ENCODE measurements at places on chromosomes 1 and 21.

- no peak for DNase-seq
Measured at GRCh38 chr1:11534846-11535245, 55.9 kb downstream of the DISP3 start.

DNA sequence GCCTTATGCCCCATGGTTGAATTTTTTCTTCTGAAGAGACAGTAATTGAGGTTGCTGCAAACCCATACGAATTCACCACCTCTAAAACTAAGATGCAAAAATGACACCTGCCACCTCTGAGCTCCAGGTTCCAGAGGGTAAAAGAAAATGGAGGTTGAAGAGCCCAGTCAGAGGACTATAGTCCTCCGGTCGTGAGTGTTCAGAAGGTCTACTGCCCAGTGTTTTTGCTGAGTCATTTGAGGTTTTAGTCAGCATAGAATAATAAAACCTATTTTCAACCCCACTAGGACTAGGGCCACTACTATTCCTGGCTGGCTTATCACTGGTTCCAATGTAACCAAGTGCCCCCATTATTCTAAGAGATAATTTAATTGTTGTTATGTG lies 12.9 kb upstream of the SLAMF7 start:
- no peak for DNase-seq

DNA sequence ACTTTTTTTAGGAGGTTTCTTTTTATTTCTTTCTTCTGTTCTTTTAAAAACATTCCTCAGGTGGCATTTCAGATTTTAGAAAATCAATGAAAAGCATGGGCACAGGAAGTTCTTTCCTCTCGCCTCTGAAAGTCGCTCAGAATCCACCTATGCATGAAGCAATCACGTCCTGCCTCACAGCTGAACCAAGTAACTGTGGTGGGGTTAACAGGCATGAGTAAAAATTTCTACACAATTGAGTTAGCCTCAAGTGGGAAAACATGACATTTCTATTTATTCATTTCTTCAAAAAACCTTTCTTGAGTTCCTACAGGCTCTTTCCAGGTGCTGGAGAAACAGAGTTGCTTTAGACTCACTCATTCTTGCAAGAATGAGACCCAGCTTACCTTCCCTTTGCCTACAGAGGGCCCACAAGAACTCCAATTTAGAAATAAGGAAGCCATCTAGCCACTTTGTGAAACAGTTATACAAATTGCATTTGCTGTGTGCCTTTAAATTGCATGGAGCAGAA lies 508.9 kb upstream of the PKN2 start:
- no peak for DNase-seq

DNA sequence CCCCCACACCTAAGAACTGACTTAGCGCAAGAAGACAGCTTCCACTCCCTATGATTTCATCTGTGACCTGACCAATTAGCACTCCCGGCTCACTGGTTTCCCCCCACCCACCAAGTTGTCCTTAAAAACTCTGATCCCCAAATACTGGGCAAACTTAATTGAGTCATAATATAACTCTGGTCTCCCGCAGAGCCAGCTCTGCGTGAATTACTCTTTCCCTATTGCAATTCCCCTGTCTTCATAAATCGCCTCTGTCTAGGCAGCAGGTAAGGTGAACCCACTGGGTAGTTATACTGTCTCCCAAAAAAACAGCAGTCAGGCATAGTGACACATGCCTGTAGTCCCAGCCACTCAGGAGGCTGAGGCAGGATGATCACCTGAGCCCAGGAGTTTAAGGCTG lies 36.9 kb downstream of the ZBTB8OS start:
- DNase-seq = no peak

- DNase-seq = no peak
Measured at GRCh38 chr1:41496080-41497055, 11.9 kb upstream of the EDN2 start.

- DNase-seq = no peak
Measured at GRCh38 chr1:12508849-12509248, 109.2 kb downstream of the DHRS3 start.

GRCh38 chr1:176617881-176618280 lies 154.9 kb downstream of the PAPPA2 start:
- DNase-seq = no peak

DNA sequence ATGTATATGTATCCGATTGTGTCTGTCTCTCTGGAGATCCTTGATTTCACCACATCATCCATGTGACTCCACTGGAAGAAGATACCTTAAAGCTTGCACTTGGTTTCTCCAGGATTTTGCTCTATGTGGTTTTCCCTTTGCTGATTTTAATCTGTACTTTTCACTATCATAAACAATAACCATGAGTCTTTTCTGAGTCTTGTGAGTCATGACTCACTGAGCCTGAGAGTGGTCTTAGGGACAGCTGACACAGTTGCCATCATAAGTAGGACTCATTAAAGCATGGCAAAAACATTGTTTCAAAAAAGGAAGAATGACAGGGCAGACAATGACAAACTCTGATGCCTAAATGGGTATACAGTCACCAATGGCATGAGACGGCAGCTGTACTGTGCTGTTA lies 226.2 kb downstream of the AKT3 start:
- DNase-seq = no peak

GRCh38 chr1:1972976-1973715 lies 30.4 kb downstream of the CFAP74 start:
- DNase-seq = no peak

GRCh38 chr1:89721351-89721750 lies 88.4 kb downstream of the LRRC8C start:
- DNase-seq = no peak

- no peak for DNase-seq
Measured at GRCh38 chr1:20368866-20369470, 78.3 kb downstream of the VWA5B1 start.

DNA sequence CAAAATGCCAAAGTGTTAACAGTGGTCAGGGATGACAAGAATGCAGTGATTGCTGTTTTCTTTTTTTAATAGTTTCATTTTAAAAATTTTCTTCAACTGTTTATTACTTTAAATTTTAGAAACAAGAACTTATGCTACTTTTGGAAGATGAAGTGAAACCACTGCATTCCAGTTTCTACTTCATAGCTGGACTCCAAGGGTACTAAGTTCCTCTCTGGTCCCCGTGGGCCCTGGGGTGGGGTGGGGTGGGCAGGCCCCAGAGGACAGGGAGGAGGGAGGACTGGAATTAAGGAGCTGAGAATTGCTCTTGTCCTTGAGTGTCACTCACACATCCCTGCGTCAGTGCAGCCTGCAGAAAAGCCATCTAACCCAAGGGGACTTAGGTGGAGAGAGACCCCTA lies 97.3 kb downstream of the RAVER2 start:
- DNase-seq = no peak

- no peak for DNase-seq
Measured at GRCh38 chr1:25727088-25727487, 72.9 kb upstream of the SELENON start.

GRCh38 chr21:38376235-38376634 lies 119.4 kb downstream of the KCNJ15 start:
- DNase-seq = no peak

DNA sequence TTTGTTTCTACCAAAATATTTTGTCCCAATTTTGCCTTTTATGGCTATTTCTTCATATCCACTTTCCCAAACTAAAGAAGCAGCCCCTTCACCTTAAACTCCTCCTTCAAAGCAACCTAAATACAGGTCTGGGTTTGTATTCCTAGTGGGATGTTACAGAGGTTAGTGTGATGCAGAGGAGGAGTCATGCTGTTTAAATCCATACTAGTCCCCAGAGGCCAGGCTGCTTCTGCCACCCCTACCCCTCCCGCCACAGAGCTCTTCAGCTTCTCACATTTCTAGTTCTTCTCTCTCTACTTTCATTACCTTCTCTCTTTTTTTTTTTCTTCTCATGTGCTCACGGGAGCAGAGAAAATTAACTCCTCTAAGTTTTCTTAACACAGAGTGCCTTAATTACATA lies 29.3 kb downstream of the SELL start:
- DNase-seq = no peak

DNA sequence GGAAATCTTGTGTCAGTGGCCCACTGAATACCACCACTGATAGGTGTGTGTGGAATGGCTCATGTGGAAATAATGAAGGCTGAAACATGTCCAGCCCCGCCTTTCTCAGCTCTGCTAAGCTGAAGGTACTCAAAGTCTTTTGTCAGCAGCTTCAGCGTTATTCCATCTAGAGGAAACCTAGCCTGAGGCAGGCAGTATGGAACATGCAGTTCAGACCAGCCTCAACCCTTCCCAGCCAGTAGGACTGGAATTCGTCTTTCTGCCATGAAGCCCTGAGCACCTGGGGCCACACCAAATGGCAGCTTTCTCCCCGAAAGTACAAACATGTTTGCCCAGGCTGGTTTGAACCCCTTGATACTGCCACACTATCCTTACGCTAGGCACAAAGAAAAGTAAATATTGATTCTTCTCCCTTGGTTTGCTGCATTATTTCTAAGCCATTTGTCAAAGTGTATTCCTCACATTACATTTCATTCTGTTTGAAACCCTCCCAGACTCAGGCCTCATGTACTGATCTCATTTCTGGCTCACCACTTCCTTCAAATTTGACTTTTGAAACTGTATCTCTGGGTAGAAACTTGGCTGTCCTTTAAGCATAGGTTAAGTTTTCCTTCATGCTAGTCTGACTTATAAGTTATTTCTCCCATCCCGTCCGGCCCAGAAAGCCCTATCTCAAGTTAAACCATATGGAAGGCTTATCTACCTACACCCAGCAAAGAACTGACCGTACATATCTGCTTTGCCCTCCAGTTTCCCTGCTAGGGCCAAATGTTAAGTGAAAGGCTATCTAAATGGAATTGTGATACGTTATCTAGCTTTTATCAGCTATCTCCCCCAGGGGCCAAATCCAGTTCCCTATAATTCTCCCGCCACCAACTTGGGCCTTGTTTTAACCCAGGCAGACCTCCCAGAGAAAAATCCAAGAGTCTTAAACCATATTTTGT lies 45.7 kb upstream of the HOOK1 start:
- no peak for DNase-seq

DNA sequence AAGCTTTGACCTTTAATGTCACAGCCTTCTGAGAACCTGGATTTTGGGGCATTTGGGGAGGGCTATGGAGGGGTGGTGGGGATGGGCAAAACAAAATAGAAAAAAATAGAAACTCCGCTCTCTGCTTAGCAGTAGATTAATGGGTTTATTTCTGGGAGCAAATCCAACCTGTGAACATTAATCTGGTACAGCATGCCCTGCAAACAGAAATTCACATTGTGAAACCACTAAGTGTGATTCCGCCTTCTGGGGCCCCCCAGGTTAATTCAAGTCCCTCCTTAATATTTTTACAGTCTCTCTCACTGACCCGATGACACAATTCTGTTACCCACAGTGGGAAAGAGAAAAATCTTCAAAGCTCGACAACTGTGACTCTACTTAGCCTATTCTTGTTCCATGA lies 76.4 kb downstream of the TIAM1 start:
- DNase-seq = no peak
